Stimulated activated CD8-positive, alpha-beta memory T cell treated with anti-CD3 and anti-CD28 coated beads, Interleukin-2, amount 100 ng/mL, for 48 hours (primary cell): ENCODE measurements at places on chromosomes 7 and 10.

GRCh38 chr7:28418311-28418710, 6.0 kb downstream of the CREB5 start:
- DNase-seq, result no peak

- no peak for DNase-seq
Observed at GRCh38 chr10:2340831-2341647, 603.7 kb upstream of the ADARB2 start.

DNA sequence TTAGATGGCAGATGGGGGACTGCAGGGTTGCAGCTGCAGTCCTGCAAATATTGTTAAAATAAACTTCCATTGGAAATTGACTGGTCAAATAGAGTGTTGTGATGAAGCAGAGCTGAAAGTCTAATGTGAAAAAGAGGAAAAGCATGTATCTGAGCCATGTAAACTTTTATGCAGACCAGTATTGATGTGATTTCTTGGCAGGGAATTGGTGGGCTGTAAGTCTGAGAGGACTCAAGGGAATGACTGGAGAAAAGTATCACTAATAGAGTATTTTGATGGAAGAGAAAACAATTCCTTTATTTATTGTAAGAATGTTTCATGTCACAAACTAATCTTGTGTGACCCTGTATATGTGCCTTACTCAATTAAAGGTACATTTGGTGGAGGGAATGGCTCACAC, 155.5 kb downstream of the PPP1R9A start:
- DNase-seq, result no peak

GRCh38 chr7:149071641-149072437, 18.7 kb downstream of the ZNF786 start:
- DNase-seq, result peak; percentile 27

DNA sequence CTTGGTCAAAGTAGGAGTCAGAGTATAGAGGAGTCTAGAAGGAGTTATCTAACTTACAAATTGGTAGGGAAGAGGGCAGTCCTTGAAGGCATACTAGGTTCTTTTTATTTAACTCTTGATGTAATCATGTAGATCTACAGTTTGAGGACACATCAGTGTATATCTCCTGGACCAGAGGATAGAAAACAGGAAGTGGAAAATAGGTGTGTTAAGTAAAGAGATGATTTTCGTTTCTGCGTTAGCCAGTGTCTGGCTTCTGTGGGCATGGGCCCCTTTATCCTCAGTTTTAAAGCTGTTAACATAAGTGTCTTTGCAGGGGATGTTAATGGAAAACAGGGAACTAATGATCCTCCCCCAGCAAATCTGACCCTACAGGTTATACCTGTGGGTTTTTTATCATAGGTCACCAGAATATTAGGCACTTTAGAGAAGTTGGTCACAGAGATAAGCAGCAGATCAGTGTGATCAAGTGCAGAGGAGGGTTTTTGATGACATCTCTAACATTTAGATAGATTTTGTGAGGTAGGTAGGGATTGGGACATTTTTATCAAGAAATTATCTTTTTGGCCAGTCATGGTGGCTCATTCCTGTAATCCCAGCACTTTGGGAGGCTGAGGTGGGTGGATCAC, 58.6 kb upstream of the PRSS1 start:
- no peak for DNase-seq

- DNase-seq, result no peak
Observed at GRCh38 chr10:71232089-71232998, 20.0 kb downstream of the UNC5B start.

- no peak for DNase-seq
Observed at GRCh38 chr7:18235819-18236218, 208.2 kb upstream of the PRPS1L1 start.

DNA sequence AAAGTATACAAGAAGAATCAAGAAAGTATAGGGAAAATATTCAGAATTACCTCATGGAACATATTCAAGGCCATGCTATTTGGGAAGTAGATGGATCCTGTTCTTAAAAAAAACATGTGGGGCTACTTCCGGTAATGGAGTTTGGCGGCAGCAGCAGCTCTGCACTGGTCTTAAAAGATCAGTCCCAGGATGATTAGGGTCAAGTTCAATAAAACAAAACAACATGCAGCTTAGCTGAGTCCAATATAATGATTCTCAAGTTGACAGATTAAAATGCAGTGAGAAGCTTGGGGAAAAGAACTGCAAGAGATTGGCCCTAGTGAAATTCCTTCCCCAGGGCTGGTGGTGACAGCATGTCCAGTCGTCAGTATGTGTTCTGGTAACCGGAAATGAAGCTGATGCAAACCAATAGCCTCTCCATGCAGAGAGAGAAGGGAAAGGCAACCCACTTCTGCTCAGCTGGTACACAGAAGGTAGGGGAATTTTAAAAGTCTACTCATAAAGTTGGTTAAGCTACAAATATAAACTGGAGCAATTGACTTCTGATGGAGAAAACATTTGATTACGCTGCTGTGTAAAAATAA, 305.1 kb upstream of the IMMP2L start:
- DNase-seq, result no peak

DNA sequence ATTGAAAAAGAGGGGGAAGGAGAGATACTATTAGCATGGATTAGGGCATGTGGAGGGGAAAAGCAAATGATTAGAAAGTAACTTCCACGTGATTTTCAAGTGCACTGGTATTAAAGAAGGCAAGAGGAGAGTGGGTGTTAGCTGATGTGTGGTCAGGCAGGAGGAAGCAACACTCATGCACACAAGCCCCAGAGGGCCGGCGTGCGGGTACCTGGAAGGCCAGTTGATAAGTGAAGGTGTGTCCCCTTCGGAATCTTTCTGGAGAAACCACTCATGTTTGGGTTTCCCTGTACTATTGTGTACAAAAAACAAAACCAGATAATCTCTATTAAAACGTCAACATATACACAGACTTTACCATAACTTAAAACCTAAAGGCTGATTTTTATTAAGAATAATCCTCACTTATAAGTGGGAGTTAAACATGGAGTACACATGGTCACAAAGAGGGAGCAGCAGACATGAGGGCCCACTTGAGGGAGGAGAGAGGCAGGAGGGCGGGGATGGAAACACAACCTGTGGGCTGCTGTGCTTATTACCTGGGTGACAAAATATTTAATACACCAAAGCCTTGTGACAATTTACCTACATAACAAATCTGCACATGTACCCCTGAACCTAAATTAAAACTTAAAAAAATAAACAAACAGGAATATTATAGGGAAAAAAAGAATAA, 98.9 kb downstream of the SVIL start:
- DNase-seq, result no peak

DNA sequence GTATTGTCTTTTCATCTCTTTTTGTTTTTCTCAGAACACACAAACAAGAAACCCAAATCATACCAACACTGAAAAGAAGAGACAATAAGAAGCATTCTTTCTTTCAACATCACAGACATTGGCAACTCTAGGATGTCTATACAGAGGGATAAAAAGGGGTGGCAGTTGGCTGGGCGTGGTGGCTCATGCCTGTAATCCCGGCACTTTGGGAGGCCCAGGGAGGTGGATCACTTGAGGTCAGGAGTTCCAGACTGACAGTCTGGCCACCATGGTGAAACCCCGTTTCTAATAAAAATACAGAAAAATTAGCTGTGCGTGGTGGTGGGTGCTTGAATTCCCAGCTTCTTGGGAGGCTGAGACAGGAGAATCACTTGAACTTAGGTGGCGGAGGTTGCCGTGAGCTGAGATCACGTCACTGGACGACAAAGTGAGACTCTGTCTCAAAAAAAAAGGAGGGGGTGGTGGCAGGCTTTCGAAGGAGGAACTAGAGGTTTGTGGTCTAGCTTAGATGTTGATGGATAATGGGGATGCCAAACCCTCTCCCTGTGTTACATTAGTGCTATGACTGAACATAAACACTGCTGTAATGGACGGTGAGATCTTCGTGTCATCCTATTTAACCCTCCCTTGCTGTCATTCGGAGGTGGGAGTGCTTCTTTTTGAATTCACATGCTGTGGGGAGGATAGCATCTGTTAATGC, 9.4 kb downstream of the CNNM2 start:
- no peak for DNase-seq

DNA sequence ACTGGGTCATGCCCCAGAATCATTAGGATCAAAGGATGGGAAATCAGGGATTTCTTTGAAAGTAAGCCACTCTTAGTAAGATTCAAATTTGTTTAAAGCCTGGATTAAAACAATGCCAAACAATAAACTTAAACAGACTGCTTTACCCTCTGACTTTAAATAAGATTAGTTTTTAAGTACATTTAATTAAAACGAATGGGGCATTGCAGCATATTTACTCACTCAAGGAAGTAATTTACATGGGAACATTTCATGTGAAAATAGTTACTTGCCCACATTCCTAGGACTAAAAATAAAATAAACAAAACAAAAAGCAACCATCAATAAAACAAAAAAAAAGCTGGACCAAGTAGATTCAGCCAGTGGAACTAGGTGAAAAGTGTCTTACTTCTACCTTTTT, 7.8 kb downstream of the ABLIM1 start:
- no peak for DNase-seq

DNA sequence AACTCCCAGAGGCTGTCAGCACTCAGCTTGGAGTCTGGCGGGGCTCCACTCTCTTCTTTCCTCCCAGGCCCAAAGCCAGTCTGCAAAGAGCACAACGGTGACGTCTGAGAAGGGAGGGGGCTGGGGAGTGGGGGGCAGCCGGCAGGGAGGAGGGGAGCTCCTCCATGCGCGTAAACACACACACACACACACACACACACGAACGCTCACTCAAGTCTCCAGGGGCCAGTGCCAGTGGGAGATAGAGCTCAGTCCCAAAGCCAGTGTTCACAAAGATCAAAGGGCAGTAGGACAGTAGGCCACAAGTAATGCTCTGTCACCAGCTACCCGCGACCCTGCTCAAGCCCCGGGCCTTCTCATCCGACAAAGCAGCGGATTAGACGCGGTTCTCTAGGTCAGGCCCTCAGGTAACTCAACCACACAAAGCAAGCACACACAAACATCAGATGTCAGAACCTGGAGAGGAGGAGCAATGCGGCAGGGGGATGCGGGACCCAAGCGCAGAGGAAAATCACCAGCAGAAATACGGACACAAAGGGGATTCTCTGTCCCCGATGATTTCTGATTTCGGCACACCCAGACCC, 19.9 kb downstream of the TCAF1 start:
- DNase-seq, result no peak

GRCh38 chr10:116770281-116770680, 27.9 kb upstream of the HSPA12A start:
- DNase-seq, result no peak

DNA sequence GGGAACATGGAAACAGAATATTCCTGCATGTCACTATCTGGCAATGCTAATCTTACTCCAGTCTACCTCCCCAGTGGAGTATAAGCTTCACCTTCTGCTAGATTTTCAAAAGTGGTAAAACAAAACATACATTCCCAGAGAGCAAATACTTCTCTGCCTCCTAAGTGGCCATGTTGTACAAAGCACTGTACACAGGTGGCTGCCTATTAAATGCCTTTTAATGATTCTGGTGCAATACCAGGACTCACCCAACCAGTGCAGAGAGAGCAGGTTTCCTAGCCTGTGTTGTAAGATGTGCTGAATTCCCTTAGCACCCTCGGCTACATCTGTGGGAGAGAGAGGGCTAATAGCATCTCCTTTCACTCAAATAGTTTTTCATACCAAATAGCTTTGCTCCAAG, 684.3 kb upstream of the NRP1 start:
- DNase-seq, result no peak

DNA sequence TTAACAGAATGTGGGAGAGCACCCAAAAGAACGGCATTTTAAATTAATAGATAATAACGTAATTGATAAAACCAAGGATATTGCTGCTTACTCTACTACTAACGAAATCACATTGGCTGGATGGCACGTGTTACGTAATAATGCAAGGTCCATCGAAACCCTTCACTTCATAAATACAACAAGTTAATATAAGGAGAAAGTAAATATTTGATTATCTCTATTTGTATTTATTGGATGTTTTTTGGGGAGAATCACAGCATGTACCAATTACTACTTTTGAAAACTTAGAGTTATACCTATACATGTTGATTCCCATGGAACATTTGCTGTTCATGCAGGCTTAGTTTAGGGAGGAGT, 1.6 kb downstream of the PRKG1 start:
- no peak for DNase-seq

DNA sequence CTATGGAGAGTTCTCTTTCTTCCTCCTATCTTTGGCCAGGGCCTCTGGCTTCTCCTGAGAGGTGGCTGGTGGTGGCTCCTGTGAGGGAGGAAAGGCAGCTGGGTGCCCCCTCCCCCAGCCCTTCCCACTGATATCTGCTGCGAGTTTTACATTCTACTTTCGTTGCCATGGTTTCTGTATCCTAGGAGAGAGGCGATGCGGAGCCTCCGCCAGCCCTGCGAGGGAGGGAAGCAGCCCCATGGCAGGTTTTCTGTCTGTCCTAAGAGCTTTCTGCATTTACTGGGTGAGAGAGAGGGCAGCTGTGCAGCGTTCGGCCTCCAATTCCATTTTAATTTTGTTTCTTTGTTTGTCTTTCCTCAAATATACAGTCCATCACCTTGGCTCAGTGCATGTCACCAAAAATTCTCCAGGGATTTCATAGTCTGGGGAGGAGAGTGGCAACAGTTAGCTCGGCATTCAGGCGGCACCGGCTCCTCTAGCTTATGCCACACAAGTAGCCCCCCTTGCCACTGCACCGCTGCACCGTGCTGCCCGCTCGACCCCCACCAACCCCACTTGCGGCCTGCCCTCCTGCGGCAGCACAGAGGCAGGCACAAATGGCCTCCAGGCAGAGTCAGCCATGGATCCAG, 20.4 kb downstream of the DNAJB12 start:
- no peak for DNase-seq

DNA sequence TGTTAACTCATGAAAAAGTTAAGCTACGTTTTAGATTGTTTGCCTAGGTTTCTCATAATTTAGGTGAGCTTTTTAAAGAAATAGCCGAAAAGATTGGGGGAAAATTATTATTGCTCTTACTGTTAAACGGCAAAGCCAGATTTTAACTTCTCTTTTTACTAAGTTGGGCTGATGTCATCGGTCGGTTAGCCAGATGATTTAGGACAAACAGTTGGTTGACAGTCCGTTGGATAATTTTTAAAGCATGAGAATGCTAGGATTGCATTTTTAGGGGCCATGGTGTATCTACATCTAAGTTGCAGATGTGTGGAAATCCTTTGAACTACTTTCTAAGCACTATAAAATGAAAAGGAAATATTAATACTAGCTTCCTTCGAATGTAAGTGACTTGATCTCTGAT, 280.9 kb upstream of the AKR1E2 start:
- DNase-seq, result no peak

DNA sequence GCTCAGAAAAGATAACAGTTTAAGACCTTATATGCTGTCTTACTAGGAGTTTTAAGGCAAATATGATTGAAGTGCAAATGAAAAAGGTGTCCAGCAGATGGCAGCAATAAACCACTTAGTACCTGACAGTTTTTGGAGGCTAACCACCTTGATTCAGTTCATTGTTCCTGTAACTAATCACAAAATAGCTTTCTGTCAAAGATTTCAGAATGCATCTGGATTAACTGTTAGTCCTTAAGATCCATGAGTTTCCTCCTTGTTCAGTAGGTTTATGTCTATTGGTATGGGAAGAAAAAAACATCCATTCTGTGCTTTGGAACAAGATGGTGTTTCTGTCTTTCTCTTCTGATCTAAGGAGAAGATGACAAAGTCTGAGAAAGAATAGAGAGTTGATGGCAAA, 46.6 kb downstream of the CCSER2 start:
- no peak for DNase-seq
